NCI-H1417 (cell line): ENCODE measurements at places on chromosomes 3 and 15.

- no peak for DNase-seq
Observed at GRCh38 chr15:80429964-80430363, 25.8 kb downstream of the ARNT2 start.

GRCh38 chr3:47663630-47664240, 85.1 kb upstream of the CSPG5 start:
- no peak for DNase-seq

- no peak for DNase-seq
Observed at GRCh38 chr3:123163141-123163540, 38.6 kb upstream of the SEC22A start.

GRCh38 chr15:42404461-42405235, 45.3 kb downstream of the CAPN3 start:
- DNase-seq = no peak

- DNase-seq = no peak
Observed at GRCh38 chr15:83276661-83277060, 7.8 kb downstream of the BNC1 start.

DNA sequence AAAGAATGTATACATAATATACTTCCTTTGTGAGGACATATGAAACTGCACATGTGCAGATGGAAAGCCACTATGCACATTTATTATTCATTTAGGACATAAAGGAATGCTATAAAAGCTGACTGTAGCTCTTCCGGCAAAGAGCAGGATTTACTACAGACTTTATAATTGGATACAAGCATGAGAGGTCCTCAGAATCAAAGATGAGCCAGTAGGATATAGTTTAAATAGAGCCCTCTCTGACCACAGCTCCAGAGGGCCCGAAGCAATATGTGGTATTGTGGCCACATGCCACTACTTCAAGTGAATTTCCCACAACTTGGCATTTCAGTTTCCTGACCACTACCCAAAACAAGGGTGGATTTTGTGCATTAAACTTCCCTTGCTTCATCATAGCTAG, 140.9 kb downstream of the ATP8B4 start:
- no peak for DNase-seq

DNA sequence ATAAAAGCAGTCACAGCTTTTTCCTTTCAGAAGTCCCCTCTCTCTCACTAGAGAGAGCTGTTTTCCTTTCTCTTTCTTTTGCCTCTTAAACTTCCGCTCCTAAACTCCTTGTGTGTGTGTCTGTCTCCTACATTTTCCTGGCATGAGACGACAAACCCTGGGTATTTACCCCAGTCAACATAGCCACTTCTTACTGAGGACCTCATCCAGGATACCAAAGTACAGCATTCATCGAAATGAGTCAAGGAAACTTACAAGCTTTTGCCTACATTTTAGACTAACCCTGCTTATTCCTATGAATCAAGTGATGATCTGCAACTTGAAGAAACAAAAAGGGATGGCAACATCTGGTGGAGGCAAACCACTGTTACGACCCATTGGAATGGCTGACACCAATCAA, 16.7 kb downstream of the PATL2 start:
- no peak for DNase-seq
